Caki2 (cell line): ENCODE measurements at places on chromosomes 5 and 9.

- DNase-seq = no peak
These were observed 83.0 kb upstream of the IFNK start for GRCh38 chr9:27440888-27441740.

DNA sequence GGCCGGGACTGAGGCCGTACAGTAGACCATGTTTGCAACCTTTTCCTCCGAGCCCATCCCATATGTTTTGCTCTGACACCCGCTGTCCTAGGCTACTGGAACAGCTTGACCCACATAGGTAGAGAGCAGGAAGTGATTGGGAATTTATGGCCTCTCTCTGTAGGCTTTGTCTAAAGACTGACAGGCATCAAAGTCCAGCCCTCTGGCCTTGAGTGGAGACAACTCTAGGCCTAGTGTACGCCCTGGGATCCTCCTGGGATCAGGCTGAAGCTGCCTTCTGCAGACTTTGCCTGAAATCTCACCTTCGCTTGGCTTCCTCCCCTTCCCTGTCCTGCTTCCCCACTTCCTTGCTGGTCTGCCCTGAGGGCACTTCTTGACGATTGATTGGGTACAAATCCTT lies 13.6 kb upstream of the AKNA start:
- no peak for DNase-seq

- no peak for DNase-seq
These were observed 3.0 kb downstream of the ACTL7A start for GRCh38 chr9:108865037-108865436.

GRCh38 chr5:135051872-135052271 lies 17.8 kb upstream of the PITX1 start:
- no peak for DNase-seq

- DNase-seq = peak; percentile 34
These were observed 53.5 kb downstream of the ZFR start for GRCh38 chr5:32390819-32391591.

DNA sequence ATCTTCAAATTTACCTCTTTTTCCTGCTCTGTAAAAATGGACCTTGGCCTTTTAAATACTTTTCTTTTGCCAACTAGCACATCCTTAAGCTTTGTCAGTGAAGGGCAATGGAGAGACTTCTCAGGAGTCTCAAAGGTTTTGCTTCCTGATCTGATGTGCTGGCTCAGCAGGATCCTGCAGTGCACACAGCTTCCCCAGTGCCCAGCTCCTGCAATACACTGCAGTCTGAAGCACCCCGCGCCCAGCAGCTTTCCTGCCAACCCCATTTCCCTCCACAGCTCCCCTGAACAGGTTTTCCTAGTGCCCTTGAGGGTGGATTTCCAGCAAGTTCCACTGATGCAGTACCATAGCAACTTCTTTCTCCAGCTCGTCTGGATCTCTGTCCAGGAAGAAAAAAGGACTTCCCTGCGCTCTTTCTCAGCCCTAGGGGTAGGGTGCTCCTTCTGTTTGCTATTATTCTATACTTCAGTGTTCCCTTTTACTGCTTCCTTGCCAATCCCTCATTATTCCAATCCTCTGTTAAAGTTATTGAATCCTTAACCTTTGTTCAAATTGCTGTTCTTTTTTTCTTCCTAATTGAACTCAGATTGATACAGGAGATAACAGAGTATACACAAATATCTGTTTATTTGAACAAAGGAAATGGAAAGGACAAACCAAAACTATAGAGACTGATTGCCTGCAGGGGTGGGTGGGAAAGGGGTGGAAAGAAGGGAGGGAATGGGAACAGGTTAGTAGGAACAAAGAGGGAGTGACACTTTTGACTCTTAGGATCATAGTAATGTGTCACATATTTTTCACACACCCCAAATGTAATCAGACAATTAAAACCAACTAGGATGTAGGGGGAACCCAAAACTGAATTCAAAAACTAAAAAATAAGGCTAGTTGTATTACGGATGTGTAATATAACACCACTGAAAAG lies 8.5 kb downstream of the SNAPC3 start:
- DNase-seq = no peak

DNA sequence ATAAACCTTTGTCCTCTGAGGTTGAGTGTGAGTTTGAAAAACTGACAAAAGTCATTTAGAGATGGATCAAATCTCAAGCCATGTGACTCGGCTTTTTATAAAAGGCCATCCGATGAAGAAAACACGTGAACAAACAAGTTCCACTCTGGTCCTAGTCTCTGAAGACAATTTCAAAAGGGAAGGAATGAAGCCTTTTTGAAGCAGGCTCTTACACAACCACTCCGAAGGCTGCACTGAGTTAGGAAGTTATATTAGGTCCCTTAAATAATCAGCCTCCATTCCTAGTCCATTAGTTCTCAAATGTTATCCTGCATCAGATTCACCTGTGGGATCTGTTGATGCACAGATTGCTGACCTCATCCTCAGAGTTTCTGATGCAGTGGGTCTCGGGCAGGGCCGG lies 166.6 kb upstream of the HMHB1 start:
- DNase-seq = no peak
